ENCODE measurements at places on chromosomes 7 and 10.

DNA sequence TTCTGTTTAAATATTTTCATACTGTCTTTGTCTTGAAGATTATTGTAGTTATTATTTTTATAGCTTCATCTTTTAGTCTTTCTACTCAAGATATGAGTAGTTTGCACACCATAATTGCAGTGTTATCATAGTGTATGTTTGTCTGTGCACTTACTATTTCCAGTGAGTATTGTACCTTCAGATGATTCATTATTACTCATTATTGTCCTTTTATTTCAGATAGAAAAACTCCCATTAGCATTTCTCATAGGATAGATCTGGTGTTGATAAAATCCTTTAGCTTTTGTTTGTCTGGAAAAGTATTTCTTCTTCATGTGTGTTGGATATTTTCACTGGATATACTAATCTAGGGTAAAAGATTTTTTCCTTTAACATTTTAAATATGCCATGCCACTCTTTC is 646.2 kb upstream of the GRM3 start:
- DNase-seq: no peak

DNA sequence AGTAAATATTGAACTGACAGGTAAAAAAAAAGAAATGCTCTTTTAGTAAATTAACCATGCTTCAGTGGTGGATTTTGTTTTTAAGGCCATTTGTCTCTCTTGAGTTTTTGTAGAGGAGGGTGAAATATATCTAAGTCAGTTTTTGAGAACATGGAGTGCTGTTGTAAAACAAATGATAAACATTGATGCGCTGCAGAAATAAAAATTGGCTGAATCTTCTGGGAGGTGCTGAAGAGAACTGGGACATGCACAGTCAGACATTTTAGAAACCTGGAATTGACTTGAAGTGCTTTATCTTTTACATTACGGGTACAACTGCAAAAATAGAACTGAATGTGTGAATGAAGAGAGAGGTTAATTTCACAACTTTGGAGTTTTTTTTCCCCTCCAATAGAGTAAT is 203.0 kb upstream of the HDAC9 start:
- no peak for DNase-seq

- DNase-seq: no peak
Measured at GRCh38 chr7:107386548-107387102, 83.2 kb upstream of the GPR22 start.

GRCh38 chr7:29894256-29894655 is 87.9 kb downstream of the WIPF3 start:
- no peak for DNase-seq

DNA sequence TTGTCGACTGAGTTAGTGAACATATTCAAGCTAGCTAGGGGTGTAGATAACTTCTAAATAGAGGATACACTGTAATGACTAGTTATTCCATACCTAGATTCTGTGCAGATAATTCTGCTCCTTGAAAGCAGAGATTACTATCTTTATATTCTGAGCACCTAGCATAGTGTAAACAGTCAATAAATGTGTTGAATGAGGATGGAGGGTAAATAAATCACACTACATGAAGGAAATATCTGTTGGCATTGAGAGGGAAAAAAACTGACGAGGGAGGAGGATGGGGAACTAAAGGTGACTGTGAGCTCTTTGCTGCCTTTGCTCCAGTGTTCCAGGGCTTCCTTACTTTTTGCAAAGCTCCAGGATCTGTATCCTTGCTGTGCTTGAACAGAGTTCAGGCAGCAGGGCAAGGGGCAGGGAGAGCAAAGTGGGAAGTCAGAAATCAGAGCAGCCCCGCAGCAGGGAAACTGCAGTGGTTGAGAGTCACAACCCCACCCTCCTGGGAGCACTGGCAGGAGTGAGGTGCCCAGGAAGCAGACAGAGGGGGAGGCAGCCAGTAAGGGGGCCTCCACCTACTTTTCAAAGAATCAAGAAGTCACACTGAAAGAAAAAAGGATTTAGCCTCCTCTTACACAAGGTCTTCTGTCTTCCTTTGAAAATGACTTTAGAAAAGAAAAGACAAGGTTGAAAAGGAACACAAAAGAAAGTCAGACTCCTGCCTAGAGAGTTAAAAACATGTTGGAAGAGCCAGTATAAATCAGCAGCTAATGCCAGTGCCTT is 71.8 kb upstream of the LRRN3 start:
- DNase-seq: no peak

GRCh38 chr7:907158-907980 is 31.0 kb downstream of the GET4 start:
- no peak for DNase-seq

DNA sequence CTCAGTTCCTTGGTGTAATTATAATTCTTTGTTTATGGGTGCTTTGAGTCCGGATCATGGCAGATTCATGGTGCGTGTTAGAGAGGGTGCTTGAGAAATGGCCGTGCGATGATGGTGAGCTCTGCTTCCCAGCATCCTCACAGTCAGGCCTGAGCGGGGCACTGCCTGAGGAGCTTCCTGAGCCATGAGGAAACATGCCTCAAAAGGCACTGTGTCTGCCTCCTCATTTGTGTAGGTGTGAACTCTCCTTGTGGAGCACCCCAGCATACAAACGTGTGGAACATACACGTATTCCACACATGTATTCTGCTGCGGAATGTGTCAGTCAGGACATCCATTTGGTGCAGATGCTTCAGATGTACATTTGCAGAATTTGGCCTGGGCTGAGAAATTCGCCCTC is 205.4 kb downstream of the CELF2 start:
- DNase-seq: no peak

All from trophoblast cell (in vitro differentiated cells and primary cell).